NCI-H524 treated with DMSO at 0.1 percent for 48 hours (cell line): ENCODE measurements at places on chromosomes 7 and 10.
A peak's percentile ranks its signal among the peaks of the same experiment; 100 is the strongest.

- DNase-seq, result no peak
These were observed 516 bp downstream of the ZNHIT1 start for GRCh38 chr7:101218236-101219125.

DNA sequence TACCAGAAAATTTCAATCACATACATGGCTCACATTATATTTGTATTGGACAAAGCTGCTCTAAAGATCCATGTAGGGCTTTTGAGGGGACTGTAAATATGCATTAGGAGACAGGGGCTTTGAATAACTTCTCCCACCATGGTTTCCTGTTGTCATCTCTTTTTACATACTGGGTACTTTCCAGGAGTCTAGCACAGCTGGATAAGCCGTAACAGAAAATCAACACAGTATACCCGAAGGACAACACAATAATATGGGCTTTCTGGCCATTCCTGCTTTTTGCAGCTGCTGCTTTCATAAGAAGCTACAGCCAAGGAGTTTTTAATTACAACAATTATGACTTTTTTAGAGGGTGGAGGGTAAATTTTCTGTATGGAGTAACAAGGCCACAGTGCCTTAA is 63.4 kb upstream of the SRPK2 start:
- DNase-seq, result no peak

GRCh38 chr10:60777696-60778213 is 523 bp upstream of the CDK1 start:
- DNase-seq, result no peak

DNA sequence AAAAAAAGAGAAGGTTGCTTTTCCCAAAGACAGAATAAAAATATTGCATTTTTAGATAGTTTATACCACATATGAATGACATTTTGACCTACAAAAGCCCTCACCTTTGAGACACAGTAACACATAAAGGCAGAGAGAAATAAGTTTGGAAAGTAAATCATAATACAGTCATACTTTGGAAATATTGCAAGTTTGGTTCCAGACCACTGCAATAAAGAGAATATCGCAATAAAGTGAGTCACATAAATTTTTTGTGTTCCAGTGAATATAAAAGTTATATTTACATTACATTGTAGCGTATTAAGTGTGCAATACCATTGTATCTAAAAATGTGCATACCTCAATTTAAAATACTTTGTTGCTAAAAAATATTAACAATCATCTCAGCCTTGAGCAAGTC is 40.3 kb downstream of the CCDC71L start:
- DNase-seq, result no peak

- no peak for DNase-seq
These were observed 68.9 kb downstream of the MET start for GRCh38 chr7:116740755-116741462.

DNA sequence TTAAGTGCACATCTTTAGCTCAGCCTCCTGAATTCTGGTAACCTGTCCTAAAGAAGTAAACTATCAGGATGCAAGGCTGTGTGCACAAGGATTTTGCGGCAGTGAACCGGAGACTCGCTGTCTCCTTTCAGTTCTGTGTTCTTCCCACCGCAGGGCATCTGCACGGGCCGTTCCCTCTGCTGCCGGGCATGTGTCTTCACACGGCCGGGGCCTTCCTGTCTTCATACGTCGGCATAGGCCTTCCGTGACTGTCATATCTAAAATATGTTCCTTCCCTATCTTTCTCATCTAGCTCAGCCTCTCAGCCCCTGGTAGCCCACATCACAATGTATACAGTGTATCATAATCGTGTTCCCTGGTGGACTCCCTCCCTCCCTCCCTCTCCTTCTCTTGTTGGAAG is 16.4 kb downstream of the PALD1 start:
- DNase-seq, result no peak

DNA sequence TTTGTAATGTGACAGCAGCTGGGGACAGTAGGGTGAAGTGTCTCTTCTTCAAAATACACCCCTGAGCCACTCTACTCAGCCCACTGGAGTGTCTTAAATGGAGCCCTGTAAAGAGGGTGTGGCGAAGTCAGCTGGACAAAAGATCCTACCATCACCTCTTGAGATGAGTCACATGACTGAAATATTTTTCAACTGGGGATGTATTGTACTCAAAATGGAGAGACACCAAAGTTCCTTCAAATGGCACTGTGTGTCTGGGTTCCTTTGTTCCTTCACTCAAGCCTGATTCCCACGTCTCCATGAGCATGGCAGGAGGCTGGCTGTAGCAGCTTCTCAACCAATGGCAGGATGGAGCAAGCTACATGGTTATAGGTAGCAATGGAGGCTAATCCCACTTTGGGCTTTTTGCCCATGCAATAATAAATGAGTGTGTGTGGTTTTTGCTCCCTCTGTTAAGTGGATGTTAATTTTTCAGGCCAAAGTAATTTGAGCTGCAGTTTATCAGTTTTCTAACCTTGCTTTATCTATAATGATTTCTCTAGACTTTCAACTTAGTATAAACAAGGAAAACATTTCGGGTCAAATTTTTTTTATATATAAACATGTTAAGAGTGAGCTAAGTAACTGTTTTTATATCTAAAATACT is 68.2 kb downstream of the CLEC2L start:
- no peak for DNase-seq

DNA sequence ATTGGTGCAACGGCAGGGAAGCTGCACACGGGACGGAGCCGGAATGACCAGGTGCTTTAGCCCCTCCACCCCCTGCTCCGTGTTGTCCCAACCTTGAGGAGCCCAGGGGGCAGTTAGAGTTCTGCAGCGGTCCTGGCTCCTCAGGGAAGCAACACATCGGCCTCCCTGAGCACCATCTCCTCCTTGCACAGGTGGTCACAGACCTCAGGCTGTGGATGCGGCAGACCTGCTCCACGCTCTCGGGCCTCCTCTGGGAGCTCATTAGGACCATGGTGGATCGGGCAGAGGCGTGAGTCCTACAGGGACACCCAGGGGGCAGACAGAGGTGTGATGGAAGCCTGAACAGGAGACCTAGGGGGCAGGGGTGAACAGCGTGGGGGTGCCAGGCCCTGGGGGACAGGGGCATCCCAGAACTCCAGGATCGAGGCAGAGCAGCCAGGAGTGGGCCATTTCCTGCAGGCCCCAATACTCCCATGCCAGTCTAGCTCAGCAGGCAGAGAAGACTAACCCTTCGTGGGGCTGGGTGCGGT is 7.3 kb downstream of the ASL start:
- DNase-seq, result no peak

GRCh38 chr7:20305726-20306125 is 25.0 kb upstream of the ITGB8 start:
- no peak for DNase-seq

GRCh38 chr7:24442170-24442777 is 131.0 kb upstream of the PALS2 start:
- DNase-seq, result no peak

GRCh38 chr7:102036958-102037357 is 219.5 kb downstream of the CUX1 start:
- no peak for DNase-seq

DNA sequence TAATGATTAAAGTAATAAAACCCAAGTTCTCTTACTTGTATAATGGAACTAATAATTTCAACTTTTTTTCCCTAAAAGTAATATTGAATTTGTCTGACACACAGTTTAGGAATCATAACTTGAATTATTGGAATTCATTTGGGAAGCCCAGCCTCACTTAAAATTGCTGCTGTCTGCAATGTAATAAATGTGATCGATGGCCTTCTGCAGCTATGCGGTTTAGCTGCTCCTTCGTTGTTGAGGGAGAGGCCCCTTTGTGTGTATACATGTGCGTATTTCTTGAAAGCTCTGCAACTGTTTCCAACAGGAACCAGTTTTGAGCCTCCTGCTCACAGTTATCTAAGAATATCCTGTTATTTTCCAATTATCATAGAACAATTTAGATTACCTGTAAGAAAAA is 152.5 kb downstream of the AKR1D1 start:
- no peak for DNase-seq

- DNase-seq, result no peak
These were observed 596.6 kb downstream of the SDK1 start for GRCh38 chr7:3897430-3898372.

- DNase-seq, result no peak
These were observed 164.4 kb upstream of the PPP2R2D start for GRCh38 chr10:131736321-131736980.

DNA sequence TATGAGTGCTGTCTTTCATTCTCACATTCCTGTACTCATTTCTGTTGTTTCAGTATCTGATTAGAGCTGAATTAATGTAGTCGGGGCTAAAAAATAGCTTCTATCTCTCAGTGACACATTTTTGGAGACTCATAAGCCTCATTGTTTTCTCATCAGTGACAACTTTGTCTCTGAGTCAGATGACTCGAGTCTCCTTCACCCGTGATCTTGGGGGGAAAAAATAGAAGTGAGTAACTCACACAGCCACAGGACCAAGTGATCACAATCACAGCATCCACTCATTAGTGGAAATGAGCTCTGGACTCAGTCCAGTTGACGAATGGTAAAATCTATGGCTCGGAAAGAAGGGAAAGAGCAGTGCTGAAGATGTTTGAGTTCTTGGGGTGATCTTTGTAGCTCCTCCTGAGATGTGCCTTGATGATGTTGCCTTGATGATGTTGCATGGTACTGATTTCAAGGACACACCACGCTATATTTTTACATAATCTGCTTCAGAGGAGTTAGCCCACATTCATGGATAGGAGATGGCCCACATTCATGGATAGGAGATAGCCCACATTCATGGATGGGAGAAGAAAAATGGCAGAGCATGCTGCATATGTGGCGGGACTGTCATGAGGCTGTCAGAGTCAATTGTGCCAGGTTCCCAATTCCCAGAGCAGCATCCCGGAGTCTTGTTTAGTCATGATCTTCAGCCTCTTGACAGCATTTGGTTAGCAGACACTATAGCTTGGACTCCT is 214.7 kb downstream of the CELF2 start:
- no peak for DNase-seq

GRCh38 chr10:77188000-77188395 is 449.6 kb downstream of the KCNMA1 start:
- DNase-seq, result no peak

DNA sequence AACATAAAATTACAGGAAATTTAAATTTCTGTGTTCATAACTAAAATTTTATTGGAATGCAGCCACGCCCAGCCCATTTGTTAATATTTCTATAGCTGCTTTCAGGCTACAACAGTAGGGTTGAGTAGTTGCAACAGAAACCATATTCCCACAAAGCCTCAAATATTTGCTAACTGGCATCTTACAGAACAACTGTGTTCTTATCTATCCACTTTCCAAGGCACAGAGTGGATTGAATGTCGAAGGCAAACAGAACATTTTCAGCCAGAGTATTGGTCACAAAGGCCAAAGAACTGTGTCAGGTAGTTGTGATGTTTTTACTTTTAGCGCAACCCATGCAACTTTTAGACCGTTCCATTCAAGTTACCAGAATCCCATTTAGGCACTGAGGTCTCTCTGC is 51.1 kb upstream of the OPN4 start:
- DNase-seq, result no peak

DNA sequence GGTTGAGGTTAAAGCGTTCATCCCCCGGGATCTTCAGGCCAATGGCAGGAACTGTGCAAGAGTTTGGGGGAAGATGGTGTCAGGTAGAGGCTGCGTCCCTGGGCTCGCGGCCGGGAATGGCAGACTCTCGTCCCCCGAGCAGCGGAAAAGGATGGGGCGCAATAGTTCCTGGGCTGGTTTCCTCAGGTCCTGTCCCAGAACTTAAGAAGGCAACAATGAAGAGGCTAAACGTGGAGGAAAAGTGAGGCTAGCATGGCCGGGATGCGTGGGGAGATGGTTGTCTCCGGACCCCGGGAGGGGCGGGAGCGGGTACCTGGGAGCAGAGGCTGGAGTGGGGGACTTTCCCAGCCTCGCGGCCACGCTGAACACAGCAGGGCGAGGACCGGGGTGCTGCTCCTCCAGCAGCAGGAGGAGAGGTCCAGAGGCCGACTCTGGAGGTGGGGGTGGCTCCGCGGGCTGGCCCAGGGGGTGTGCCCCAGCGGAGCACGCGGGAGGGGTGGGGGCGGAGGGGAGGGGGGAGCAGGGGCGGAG is 882 bp downstream of the IRF5 start:
- no peak for DNase-seq

GRCh38 chr7:26306790-26307189 is 15.1 kb downstream of the SNX10 start:
- no peak for DNase-seq

DNA sequence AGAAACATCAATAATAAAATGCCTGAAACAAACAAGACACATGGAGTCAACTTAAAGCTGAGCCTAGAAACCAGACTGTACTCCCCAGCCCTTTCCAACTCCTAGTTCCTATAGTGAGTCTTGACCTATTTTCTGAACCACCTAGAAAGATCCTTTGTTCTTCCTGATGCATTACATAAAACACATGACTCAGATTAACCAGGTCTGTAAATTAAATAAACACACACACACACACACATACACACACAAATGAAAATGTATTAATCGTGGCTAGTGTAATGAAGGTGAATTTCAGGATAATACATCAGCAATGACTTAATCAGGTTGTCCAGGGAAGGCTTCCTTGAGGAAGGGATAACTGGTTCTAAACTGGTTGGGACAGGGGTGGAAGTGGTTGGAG is 104.7 kb downstream of the ST8SIA6 start:
- DNase-seq, result no peak

DNA sequence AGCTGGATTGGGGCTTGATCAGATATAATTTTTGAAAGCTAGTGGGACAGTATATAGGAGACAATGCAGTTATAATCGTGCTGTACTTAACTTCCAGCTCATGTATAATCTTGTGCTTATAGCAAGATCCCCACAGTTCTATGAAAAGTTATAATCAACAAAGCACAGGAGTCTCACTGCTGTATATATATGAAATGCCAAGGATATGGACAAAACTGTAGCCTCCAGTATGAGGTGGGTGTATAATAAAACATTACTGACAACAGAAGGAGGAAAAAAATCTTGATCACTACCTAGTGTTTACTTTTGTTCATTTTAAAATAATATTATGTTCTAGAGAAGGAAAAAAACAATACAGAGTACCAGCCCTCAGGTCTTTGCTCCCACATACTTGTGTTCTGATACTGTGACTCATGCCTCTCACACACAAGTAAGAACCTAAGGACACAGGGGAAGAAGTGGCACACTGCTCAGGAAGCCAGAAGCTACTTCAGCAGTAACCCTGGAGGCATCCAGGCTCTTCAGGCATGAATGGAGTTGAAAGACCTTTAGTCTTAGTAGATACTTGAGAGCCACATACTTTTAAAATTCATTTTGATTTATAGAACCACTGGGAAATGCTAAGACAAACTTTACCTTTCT is 265.7 kb upstream of the IMMP2L start:
- DNase-seq, result no peak

- peak; percentile 3 for DNase-seq
These were observed 132.4 kb downstream of the TSPAN12 start for GRCh38 chr7:120725376-120726039.

- DNase-seq, result no peak
These were observed 215.2 kb downstream of the RPS24 start for GRCh38 chr10:78248651-78249464.

DNA sequence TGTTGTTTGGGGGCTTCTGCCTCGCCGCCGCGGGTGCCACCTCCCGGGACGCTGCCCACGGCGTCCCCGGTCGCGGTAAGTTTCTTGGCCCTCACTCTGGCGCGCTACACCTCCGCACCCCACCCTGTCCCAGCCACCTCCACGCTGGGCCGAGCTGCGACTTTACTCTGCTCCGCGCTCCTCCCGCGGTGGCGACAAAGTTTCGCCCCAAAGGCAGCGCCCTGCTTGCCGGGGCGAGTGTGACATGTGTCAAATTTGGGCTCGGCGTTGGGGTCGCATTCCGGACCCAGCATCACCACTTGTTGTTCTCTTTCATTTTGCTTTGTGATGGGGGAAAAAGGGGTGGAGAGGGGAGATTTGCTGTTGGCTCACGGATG is 167.7 kb upstream of the PPP1R3A start:
- no peak for DNase-seq
